ENCODE measurements at places on chromosomes 11 and 22.
A peak's percentile ranks its signal among the peaks of the same experiment; 100 is the strongest.

DNA sequence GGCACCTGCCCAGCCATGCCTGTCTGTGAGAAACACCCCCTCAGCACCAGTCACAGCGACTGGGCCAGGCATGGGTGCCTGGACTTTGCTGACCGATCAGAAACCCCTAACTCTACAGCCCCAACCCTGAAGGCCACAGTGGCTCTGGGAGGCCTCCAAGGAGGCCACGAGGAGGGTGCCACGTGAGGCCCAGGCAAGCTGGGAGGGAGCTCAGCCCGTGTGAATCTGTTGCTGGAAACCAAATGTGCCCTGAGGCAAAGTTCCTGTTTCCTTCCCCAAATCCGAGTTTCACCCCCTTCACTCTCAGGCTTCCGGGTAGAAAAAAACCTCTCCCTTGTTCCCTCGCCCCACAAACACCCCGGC, 1.3 kb downstream of the UNC93B1 start:
- no peak for DNase-seq

DNA sequence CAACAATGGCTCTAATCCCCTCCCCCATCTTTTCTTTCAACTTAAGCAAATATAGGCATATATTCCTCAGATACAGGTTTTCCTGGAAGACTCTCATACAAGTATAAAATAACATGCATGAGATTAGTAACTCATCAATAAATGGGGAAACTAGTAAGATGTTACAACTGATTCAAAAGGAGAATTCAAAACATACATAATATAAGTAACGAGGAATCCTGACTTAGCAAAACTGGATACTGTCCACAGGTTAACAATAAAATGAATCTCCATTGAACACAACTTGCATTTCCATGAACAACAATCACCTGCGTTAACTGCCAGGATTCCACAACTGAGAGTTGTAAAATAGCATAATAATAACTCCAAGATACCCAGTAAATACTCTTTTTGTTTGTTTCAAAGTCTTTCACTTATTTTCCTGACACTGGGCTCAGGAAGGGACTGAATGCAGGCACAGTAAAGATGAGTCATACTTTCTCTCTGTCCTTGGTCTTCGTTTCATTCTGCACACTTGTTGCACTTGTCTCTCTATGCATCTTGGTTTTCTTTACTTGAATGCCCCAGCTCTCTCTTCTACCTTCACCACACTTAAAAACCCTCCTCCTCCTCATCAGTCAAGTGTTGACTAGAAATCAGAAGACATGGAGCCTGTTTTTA, 8.1 kb downstream of the APIP start:
- DNase-seq: no peak

DNA sequence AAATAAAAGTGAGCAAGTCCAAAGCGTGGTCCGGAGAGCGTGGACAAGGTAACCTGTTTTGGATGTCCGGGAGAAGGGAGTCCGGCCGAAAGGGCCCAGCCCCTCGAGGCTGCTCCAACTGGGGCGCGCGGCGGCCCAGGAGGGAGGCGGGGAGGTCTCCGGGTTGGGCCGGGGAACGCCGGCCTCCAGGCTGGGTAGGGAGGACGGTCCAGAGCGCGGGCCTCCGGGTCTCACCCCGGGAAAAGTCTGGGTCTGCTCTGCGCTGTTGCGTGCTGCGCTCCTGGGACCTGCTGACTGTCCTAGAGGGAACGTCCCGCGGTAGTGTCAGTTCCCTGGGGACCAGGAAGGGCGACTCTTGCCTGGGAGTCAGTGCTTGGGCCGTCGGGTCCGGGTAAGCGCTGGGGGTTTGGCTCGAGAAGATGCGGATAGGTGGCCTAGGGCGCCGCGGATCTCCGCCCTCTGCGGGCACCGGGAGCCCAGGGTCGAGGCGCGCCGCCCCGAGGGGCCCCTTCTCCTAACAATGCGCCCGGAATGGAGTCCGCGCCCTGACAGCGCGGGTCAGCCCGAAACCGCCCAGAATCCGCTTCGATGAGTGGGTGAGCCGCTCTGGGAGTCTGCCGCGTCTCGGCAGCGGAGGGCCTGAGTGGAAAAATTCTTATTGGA, 988 bp upstream of the FLI1 start:
- DNase-seq: no peak

DNA sequence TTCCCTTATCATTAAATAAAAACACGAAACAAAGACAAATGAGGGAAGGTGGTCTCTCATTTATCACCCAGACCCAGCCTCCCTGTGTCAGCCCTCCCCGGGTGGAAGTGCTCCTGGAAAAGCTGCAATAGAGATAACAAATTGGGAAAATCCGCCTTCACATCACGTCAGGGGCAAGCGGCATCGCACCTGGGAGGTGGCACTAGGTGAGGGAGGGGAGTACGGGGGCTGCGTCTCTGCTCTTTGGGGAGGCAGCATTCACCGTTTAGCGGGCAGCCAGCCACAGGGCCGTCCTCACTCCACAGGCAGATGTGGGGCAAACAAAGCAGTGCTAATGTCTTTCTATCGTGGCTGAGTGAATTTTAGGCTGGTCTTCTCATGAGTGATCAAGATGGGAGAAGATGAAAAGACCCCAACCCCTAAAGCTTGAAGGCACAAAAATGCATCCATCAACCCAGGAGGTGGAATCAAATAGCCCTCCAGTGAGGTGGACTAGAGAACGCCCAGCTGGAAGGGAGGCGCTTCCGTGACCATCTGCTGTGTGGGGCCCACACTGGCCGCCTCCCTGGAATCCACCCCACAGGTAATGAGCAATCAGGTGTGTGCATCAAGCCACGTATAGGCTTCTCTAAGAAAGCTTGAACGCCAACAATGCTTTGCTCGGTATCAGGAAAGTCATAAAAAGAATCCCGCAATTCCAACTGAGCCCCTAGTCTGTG, 629.5 kb downstream of the BRD1 start:
- DNase-seq: no peak

GRCh38 chr11:45616802-45617549, 48.4 kb downstream of the CHST1 start:
- no peak for DNase-seq

DNA sequence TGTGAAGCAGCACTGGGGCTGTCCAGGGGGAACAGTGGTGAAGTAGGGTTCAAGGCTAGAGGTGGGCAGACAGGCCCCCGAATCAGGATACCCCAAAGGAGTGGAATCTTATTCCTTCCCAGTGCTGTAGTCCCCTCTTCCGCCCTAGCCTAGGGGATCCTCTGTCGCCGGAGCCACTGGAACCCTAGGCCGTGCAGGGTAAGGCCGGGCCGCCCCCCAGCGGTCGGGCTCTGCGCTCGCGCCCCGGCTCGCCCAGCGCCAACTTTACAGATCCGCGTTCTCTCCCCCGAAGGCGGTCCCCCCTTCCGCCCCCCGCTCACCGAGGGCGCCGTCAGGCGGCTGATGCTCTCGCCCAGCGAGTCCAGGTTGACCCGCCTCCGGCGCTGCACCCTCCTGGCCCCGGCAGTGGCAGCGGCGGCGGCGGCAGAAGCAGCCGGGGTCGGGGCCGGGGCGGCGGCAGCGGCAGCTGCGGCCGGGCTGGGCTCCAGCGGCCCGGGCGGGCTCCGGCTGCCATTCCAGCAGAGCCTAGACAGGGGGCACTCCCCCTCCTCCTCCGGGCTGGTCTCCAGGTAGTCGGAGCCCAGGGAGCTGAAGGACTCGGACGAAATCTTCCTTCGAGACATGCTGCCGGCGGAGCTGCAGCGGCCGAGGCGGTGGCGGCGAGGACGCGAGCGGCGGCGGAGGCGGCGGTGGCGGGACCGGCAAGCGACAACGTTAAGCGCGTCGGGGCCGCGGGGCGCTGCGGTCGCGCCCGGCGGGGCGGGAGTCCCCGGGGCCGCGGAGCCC, 650 bp downstream of the GUCY1A2 start:
- peak; percentile 5 for DNase-seq

- no peak for DNase-seq
These were observed 63.0 kb downstream of the PARVG start for GRCh38 chr22:44243761-44244160.

DNA sequence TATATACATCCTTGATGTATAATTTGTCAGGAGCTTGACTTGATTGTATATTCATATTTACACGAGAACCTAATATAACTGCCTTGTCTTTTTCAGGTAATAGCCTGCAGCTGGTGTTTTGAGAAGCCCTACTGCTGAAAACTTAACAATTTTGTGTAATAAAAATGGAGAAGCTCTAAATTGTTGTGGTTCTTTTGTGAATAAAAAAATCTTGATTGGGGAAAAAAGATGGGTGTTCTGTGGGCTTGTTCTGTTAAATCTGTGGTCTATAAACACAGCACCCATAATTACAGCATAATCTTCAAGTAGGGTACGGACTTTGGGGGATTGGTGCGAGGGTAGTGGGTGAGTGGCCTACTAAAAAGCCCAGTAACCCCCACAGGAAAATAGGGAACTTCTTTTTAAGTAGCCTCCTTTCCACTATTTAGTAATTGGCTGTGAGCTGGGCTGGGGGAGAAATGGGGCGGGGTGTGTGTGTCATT, 7.5 kb downstream of the MALAT1 start:
- DNase-seq: no peak

DNA sequence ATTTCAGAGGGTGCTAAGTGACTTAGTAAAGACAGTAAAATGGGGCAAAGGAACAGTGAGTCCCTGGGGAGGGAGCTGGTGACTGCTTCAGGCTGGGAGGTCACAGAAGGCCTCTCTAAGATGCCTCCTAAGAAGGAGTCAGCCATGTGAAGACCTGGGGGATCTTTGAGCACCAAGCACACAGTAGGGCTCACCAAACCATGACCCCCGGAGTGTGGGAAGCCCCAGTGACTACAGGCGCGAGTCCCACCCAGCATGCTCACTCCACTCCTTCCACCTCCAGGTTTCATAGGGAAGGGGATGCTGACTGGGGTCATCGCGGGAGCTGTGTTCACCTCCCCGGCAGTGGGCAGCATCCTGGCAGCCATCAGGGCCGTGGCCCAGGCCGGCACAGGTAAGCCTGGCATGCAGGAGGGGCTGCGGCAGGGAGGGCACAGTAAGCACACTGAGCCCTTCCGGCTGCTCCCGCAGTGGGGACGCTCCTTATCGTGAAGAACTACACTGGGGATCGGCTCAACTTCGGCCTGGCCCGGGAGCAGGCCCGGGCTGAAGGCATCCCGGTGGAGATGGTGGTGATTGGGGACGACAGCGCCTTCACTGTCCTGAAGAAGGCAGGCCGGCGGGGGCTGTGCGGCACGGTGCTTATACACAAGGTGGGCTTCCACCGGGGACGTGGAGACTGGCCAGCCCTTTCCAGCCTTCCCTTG, 5.9 kb downstream of the TKFC start:
- DNase-seq: no peak

DNA sequence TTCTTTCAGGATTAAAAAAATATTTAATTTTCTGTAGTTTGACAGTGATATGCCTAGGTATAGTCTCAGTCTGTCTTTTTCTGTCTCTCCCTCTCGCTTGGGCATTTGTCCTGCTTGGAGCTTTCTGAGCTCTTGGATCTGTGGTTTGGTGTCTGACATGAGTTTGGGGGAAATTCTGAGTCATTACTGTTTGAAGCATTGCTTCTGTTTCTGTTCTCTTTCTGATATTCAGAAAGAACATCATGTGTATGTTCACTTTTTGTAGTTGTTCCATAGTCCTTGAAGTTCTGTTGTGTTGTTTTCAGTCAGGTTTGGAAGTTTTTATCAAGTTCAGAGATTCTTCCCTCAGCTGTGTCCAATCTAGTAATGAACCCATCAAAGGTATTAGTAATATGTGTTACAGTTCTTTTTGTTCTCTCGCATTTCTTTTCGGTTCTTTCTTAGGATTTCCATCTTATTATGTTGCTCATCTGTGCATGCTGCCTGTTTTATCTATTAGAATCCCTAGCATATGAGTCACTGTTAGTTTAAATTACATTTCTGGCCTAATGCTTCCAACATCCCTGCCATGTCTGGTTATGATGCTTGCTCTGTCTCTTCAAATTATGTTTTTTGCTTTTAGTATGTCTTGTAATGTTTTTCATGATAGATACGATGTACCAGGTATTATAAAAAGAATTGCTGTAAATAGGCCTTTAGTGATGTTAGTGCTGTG, 48.4 kb downstream of the DDX10 start:
- DNase-seq: peak; percentile 27

GRCh38 chr11:2835751-2836150, 49.8 kb downstream of the CDKN1C start:
- DNase-seq: no peak

DNA sequence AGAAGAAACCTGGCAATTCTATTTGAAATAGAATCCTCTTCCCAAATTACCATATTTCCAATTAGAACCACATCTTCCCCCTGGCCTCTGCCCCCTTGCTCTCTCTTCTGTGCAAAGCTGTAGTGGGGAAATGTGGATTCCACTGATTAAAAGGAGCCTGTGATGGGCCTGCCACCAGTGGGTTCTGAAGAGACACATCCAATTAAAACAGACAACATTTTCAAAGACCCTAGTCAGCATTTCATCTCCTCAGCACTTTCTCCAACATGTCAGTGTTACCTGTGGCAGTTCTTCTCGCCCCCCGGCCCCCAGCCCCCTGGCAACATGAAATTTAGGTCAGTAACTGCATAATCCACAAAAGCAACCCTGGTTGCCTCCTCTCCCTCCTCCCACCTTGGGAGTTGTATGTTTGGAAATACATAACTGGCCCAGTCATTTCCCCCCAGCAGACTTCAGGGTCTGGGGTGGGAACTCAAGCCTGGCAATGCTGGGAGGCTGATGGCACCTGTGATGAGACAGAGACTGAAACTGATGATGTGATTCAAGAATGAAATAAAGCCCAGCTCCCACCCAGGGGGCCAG, 99.9 kb upstream of the AMOTL1 start:
- DNase-seq: no peak

DNA sequence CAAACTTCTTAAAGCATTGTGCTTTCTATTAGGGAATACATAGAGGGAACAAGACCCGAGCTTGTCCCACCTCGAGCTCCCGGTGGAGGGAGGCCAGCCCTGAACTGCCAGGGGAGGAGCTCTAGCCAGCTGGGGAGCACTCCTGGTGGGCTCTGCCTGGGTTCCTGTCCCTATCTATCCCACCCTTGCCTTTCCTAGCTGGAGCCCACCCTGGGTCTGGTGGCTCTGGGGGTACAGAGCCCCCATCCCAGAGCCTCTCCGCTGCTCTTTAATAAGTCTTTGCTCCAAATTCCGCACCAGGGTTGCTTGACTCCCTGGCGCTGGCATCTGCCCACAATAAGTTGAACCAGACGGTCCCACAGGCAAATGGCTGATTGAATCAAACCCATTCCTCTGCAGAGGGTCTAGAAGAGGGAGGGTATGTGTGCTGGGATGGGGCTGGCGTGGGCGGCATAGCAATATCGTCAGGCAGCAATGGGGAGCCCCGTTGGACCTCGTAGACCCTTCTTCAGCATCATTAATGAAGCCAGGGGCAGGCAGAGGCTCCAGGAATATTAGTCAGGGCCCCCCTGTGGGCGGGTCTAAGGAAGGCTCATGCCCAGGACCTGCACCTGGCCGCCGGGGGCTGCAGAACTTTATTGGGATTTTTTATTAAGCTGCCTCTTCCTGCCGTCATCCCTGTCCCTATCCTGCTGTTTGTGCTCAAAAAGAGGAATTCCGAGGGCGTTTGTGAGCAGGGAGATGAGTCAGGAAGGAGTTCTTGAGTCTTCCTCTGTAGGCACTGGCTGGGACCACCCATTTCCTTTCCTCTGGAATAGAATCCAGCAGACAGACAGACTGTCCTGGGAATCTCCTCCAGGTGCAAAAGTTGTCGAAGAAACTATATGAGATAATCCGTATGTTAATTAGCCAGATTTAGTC, 38.5 kb upstream of the RIC3 start:
- DNase-seq: no peak

- no peak for DNase-seq
These were observed 277.4 kb downstream of the ETS1 start for GRCh38 chr11:128310005-128310404.

GRCh38 chr22:48450188-48450825, 1377.4 kb downstream of the BRD1 start:
- DNase-seq: no peak

- DNase-seq: no peak
These were observed 94.8 kb upstream of the NTM start for GRCh38 chr11:131275580-131275979.
